Tibial nerve (tissue), 4 donors: ENCODE measurements at places on chromosomes 16 and 17.

- DNase-seq = no peak
Observed at GRCh38 chr17:35065880-35066279, 2.4 kb upstream of the RFFL start.

DNA sequence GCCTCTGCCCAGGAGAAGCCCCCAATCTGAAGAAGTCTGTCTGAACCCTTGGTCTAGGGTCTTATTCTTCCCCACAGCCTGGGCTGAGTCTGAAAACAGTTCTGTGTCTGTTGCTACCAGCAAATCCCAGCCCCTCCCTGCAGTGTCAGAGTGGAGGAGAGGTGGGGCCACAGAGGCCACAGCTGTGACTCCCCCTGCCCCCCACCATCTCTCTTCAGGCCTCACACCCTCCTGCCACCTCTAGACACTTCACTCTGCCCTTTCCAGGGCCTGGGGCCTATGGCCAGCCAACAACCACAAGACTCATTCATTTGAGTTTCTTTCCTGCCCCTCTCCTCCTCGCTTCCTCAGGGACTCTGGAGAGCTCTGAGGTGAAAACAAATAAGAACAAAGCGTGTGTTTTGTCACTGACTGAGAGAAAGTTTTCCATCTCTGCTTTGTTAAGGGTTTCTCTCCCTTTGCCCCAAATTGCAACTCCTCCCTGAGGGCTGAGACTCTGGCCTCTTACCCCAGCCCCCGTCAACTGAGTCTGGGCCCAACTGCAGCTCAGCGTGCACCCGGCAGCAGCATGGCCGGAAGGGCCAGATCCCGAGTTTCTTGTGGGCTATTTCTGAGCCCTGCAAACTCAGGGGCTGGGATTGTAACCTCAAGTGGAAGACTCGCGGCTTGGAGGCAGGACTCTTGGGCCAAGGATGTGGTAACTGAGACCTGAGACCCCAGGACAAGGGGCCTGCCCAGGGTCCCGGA, 13.2 kb downstream of the C17orf50 start:
- DNase-seq = peak; percentile 31

DNA sequence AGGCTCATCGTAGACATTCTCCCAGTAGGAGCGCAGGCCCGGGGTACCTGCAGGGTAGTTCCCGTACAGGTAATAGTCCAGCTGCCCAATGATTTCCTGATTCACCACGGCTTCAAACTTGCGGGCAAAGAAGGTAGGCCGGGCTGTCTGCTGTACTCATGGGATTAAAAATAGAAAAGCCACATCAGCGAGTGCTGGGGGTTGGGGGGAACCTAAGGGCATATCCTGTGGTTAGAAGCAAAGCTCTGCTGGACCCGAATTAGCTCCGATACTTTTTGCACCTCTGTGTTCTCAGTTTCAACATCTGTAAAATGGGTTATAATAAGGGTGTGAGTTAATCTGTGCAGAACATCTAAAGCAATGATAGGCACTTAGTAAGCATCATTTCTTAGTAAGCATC, 336.2 kb downstream of the XYLT1 start:
- DNase-seq = no peak

DNA sequence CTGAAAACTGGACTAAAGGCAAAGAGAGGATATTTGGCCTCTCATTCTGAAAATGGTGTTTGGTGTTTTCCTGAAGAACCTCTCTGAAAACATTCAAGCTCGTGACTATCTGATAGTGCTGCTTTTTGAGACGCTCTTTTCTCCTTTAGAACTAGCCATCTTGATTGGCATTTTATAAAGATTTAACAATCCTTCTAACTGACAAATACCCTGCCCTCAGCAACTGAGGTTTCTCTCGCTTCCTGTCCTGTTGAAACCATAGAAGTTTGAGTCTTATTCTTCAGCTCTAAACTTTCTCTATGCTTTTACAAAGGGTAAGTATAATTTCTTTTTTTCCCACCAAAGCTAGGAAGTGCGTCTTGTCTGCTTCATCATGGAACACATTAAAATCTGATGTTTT, 13.3 kb downstream of the CNEP1R1 start:
- DNase-seq = no peak
